ENCODE measurements at places on chromosomes 1 and 21.

DNA sequence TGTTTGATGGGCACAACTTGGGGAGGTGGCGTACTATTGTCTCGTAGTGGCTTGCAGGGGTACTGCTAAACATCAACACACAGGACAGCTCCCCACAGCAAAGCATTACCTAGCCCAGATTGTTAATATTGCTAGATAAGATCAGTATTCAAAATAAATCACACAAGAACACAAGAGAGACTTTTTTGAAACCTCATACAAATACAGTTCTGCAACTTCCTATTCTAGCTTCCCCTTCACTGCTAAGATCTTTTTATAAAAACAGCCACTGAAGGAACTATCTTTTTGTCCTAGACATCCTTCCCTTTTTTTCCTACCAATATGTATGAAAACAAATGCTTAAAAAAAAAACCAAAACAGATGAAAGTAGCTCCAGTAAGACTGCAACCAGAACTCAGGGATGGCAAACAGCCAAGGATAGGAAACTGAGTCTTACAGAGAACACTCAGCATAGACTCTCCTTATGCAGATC, 137.8 kb upstream of the KRTAP19-8 start:
- no peak for DNase-seq

GRCh38 chr21:16837321-16837720, 675.5 kb upstream of the CXADR start:
- DNase-seq, result no peak

GRCh38 chr21:29193901-29194300, 63.5 kb downstream of the MAP3K7CL start:
- no peak for DNase-seq

DNA sequence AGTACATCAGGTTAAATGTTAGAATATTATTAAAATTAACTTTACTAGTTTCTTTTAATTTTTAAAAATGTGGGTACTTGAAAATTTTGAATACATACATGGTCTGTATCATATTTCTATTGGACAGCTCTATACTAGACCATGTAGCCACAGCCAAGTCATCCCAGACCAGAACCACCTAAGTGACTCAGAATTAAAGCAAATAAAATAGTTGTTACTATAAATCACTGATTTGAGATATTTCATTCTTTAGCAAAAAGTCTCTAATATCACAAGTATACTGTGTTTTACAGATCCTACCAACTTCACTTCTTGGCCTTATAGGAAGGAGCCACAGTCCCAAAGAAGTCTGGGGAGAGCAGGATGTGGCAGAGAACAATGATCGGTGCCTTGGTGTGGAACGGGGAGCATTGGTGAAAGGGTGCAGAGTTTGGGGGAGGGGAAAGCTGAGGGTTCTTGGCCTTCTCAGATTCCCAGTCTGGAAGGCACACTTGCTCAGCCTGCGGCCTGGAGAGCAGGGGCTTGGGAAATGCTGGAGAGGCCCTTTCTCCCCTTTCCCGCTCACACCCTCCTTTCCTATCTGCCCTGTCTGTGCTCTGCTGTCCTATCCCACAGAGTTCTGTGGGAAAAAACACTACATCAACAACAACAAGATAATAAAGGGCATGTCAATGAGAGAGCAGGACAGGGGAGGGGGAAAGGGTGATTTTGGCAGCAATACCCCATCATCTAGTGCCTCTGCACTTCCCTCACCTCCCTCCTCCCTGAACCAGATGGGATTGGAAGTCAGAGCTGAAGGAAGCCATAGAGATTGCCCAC, 122.1 kb downstream of the NGF start:
- DNase-seq, result no peak

- DNase-seq, result peak; percentile 58
These were observed at the start of gene ZSWIM5 for GRCh38 chr1:45205910-45206721. ZSWIM5 (minus strand) TSS chr1:45206605; CDS start chr1:45206350, 255 bp downstream.

DNA sequence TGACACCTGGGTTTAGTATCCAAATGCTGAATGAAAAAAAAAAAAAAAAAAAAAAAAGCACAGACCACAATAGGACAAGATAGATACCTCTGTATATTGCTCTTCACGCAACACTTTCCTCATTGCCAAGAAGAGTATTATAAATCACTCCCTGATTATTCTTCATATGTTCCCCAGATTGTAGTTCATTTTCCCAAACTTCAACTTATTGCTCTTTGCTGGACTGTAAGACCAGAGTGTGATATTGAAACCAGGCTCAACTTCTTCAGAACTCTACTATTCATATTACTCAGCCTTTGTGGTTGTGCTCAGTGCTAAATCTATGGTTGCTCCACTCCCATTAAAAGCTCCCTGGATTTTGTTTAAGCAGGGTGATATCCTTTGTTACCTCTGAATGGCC, 180.4 kb downstream of the NTMT2 start:
- no peak for DNase-seq

- DNase-seq, result no peak
These were observed 4.4 kb upstream of the PHTF1 start for GRCh38 chr1:113763661-113764060.

DNA sequence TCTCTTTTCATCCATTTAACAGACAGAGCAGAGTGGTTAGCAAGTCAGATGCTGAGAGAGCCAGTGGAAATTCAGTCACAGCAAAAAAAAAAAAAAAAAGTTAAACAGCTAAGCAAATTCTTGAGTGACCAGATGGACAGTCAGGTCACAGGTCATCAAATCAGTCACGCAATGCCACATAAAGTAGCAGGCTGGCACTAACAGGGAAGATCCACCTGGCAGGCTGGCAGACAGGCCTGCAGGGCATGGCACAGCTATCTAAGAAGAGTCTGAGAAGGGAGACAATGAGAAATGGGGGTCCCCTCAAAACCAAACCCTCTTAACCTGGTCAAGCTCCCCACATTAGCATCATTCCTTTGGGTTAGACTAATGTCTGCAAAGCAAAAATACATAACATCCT, 371.9 kb downstream of the TTLL7 start:
- DNase-seq, result no peak

- peak; percentile 11 for DNase-seq
These were observed 4.0 kb downstream of the OSCP1 start for GRCh38 chr1:36446271-36446670.

- DNase-seq, result no peak
These were observed 48.3 kb downstream of the TRIM62 start for GRCh38 chr1:33133478-33134105.

GRCh38 chr1:230752407-230752806, 5.2 kb downstream of the CAPN9 start:
- DNase-seq, result no peak

DNA sequence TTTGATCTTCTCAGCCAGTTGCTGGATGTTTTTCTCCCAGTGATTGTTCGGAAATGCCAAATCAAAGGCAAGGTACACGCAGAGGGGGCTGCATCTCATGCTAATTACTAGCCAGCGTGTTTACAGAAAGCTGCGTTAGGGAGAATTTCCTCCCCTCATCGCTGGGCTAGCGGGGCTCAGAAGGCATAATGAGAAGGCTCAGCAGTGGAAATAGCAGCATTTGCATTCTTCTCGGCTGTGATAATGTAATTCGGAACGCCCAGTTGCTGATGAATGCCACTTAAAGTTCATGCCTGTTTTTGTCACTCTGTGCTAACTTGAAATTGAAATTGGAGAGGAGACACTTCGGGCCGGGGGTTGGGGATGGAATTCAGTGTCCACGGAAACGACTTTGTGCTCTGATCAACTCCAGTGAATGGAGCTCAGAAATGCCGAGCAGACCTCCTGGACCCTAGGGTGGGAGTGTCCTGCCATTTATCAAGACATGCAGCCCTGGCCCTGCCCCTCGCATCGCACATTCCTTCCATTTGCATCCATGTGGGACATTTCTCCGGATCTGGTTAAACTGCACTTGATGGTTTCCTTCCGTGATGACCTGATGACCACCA, 313.4 kb upstream of the C1orf174 start:
- DNase-seq, result no peak

GRCh38 chr1:180616439-180616838, 15.4 kb upstream of the XPR1 start:
- DNase-seq, result no peak

GRCh38 chr1:27446496-27447020, 43.4 kb downstream of the WASF2 start:
- DNase-seq, result no peak

GRCh38 chr1:243217349-243217748, 37.7 kb downstream of the CEP170 start:
- no peak for DNase-seq
